GM04504 (cell line): ENCODE measurements at places on chromosomes 2 and 18.

- DNase-seq = no peak
Observed at GRCh38 chr2:211942153-211942552, 596.4 kb downstream of the ERBB4 start.

- DNase-seq = no peak
Observed at GRCh38 chr18:53971331-53971730, 253.1 kb downstream of the MBD2 start.

DNA sequence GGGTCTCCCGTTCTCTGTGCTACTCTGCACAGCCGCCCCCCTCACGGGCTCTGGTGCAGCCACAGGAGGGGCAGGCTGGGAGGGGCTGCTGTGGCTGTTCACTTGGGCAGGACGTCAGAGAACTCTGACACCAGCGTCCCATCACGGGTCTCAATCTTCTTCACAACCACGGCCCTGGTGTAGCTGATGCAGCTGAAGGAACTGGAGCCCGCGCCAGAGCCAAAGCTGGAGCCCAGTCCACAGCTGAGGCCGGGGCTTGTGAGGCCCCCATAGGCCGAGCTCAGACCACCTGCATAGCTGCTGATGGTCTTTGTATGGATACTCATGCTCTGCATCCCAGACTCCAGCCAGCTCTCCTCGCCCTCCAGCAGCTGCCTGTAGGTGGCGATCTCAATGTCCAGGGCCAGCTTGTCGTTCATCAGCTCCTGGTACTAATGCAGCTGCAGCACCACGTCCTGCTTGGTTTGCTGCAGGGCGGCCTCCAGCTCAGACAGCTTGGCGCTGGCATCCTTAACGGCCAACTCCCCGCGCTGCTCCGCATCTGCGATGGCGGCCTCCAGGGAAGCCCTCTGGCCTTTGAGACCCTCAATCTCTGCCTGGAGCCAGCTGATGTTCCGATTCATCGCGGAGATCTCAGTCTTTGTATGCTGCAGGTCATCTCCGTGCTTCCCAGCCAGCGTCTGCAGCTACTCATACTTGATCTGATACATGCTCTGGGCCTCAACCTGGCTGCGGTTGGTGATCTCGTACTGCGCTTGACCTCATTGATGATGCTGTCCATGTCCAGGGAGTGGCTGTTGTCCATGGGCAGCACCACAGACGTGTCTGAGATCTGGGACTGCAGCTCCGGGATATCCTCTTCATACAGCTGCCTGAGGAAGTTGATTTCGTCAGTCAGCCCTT, 7.4 kb upstream of the DUSP19 start:
- no peak for DNase-seq

DNA sequence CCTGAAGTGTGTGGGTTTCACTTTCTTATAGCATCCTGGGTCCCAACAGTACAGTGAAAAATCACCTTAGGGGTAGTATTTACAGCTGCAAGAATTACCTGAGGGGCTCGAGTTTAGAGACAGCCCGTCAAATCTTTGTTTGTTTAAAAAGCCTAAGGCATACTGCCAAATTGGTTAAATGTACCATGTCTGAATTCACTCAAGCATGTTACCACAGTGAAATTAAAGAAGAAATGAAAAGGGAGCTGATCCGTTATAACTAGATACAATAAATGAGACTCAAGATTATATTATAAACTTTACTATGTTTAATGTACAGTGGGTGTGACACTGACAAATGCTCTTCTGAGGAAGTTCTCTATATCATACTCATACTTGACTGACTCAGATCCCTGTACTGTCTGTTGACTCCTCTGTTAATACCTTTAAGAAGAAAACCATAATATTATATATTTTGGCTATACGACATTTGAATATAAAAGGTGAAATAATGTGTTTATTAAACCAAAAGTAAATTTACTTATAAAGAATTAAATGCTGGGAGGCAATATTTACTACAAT, 107.3 kb downstream of the TMEFF2 start:
- no peak for DNase-seq

DNA sequence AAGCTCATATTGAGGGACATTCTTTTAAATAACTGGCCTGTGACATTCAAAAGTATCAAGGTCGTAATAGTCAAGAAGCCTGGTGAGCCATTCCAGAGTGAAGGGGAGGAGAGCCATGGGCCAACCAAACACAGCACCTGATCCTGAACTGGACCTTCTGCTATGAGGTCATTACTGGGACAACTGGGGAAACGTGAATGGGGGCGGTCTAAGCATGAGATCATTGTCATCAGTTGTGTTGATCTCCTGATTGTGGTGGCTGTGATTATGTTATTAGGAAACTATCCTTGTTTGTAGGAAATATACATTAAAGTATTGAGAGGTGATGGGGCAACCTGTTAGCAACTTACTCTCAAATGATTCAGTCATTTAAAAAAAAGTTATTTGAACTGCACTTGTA, 79.3 kb downstream of the FBXO15 start:
- DNase-seq = no peak

- no peak for DNase-seq
Observed at GRCh38 chr2:217107480-217107879, 247.6 kb upstream of the TNP1 start.

DNA sequence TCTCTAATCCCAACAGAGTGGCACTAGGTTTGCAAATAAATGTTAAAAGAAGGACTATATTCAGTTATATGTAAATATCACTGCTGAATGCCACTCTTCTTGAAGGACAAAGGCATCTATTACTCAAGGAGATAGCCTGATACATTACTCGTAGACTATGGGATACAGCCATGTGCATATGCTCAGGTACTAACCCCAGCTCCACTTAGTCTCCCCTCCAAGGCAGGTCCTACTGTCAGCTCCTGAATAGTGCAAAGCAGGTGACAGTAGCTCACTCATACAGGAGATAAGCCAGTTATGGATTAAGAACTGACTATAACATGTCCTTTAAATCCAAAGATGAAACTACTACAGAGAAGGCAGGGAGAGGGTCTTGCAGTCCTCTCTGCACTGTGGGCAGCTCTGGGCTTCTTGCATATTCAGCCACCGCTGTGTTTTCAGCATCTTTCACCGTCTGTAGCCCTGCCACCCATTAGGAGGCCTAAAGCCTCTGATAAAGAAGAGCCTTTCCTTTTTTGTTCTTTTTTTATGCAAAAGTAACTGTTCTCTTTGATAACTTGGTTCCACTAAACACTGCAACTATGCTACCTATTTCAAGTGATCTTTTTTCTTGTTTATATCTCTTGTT, 135.1 kb upstream of the EPB41L3 start:
- DNase-seq = no peak

GRCh38 chr2:65390134-65390533, 42.3 kb downstream of the SPRED2 start:
- DNase-seq = no peak

DNA sequence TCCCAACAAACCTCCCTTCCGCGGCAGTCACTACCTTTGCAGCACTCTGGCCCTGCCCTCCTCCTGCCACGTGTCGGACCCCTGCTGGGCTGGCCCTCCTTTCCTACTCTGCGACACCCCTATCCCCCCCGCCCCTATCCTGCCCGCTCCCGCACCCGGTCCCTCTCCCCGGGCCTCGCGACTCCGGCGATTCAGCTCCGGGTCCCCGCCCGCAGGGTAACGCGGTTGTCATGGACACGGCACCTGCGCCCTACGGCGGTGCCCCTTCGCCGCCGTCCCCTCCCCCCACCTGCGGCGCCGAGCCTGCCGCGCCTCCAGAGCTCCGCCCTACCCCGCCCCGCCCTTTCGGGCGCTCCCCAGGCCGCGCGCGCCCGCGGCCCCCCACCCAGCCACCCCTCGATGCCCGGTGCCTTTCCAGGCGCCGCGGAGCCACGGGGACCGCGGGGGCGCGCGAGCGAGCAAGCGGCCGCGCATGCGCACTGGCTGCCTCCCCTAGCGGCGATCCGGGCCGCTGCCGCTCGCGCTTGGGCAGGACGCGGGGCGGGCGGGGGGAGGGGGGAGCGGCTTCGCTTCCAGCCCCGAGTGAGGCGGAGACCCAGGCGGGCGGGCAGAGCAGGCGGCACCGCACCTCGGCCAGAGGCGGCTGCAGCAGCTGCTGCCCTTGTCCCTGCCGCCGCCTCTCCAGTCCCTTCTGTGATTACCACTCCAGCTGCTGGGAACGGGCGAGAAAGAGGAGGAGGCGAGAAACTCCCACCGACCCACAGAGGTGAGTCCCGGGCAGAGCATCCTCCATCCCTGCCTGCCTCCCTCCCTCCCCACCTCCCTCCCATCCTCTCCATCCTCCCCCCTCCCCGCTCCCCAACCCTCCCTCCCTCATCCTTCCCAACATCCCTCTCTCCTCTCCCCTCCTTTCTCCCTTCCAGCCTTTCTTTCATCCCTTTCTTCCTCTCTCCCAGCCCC, at the start of gene CTNNA2:
TSS of gene CTNNA2 (plus strand) at position 610 of the 960 bp plus-strand sequence.
- no peak for DNase-seq

- no peak for DNase-seq
Observed at GRCh38 chr2:212596688-212597087, 58.1 kb upstream of the ERBB4 start.

DNA sequence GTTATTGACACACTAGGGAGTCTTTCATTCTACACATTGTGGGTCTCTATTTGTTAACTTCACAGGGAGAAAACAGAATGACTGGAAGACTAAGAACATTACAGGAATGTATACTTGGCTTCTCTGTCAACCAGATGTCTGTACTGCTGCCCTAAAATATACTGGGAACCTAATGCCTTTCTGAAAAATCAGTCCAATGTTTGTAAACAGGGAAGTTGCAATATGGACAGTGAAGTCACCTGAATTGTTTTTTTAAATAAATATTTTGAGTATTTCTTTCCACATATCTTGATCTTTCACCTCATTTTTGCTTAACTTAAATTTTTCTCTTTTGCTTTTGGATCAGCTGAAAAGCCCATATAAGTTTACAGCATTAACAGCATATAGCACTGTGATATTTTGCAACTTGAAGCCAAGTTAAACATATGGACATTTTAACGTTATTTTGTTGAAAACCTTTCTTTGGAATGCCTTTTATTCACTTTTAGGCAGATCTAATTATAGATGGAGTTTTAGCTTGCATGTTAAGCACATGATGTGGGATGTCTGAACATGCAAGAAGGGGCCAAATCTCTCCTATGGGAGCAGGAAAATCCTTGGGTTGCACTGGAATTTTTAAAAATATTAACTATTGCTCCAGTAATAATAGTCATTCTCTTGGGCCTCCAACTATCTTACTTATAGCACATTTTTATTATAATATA, 137.7 kb upstream of the TWIST2 start:
- no peak for DNase-seq

DNA sequence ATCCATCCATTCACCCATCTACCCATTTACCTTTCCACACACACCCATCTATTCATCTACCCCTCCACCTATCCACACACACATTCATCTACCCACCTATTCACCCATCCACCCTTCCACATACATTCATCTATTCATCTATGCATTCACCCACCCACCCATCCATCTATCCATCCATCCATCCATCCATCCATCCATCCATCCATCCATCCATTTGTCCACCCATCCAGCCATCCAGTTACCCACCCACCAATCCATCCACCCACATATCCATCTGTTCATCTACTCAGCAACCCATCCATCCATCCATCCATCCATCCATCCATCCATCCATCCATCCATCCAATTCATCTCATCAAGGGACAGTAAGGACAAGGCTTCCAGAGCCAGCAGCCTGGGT, 74.0 kb downstream of the INHBB start:
- DNase-seq = no peak

- DNase-seq = no peak
Observed at GRCh38 chr2:67896476-67896875, 166.3 kb downstream of the C1D start.

DNA sequence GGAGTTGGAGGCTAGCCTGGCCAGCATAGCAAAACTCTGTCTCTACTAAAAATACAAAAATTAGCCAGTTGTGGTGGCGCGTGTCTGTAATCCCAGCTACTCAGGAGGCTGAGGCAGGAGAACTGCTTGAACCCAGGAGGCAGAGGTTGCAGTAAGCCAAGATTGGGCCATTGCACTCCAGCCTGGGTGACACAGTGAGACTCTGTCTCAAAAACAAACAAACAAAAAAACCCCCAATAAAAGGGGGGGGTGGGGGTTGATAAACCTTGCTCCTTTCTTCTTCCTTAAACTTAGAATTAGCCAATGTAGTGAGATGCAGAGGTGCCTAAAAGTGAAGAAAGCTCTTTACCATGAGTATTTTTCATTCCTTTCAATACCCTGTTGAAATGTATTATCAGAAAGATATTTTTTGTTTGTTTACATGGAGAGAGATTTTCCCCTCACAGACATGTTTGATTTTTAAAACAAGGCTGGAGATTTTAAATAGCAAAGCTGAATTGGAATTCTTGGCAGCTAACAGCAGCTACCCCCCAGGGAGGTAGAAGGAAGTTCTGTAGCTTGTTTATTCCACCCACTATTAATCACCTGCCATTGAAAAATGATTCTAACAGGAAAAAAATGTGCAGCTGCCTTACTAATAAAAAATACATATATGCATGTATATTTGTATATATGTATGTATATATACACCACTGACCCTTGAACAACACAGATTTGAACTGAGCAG, 48.6 kb downstream of the GYPC start:
- peak; percentile 6 for DNase-seq

DNA sequence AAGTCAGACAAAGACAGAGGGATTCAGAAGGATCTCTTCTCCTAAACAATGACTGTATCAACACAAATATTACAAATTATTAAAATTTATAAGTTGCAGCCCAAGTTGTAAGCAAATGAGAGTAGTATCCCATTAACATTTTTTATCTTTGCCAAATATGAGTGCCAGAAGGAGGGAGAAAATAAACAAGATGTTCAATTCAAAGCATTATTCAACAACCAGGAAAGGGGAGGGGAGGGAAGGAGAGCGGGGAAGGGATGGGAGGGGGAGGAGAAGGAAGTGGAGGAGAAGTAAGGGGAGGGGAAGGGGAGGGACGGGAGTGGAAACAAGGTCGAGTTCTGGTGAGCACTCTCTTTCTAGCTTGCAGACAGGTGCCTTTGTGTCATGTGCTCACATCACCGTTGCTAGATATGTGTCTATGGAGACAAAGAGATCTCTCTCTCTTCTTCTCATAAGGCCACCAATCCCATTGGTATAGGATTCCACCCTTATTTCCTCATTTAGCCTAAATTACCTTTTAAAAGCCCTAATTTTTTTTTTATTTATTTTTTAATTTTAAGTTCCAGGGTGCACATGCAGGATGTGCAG, 679.6 kb upstream of the CHAC2 start:
- no peak for DNase-seq

DNA sequence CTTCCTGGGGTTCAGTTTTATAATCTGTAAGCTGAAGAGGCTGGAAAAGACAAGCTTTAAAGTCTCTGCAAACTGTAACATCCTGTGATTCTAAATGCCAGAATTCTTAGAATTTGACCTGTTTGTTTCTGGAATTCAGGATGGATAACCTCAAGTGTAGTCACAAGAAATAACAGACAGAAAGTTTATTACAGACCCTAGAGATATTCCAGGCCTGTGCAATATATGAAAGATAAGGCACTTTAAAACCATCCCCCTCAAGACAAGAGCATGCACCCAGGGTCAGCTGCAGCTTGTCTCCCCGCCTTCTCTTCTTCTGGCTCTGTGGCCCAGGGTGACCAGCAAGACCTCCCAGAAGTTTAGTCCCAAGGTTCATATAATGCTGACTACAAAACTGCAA, 298.7 kb upstream of the ACVR2A start:
- no peak for DNase-seq
